Stimulated activated naive CD8-positive, alpha-beta T cell treated with anti-CD3 and anti-CD28 coated beads, Interleukin-15, Interleukin-2, amounts not matched to agents 100 U/mL and 50 U/mL, for 24 hours (primary cell): ENCODE measurements at places on chromosomes 1 and 21.

DNA sequence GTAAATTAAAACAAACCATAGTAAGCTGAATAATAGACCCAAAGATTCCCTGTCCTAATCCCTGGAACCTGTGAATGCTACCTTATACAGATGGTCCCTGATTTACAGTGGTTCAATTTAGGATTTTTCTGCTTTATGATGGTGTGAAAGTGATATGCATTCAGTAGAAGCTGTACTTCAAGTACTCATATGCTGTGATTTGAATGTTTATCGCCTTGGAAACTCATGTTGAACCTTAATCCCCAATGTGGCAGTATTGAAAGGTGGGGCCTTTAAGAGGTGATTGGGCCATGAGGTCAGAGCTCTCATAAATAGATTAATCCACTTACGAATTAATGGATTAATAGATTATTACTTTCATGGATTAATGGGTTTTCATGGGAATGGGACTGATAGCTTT, 10.6 kb upstream of the RRP15 start:
- no peak for DNase-seq

GRCh38 chr1:172241540-172241939, 178.9 kb upstream of the C1orf105 start:
- DNase-seq, result no peak

DNA sequence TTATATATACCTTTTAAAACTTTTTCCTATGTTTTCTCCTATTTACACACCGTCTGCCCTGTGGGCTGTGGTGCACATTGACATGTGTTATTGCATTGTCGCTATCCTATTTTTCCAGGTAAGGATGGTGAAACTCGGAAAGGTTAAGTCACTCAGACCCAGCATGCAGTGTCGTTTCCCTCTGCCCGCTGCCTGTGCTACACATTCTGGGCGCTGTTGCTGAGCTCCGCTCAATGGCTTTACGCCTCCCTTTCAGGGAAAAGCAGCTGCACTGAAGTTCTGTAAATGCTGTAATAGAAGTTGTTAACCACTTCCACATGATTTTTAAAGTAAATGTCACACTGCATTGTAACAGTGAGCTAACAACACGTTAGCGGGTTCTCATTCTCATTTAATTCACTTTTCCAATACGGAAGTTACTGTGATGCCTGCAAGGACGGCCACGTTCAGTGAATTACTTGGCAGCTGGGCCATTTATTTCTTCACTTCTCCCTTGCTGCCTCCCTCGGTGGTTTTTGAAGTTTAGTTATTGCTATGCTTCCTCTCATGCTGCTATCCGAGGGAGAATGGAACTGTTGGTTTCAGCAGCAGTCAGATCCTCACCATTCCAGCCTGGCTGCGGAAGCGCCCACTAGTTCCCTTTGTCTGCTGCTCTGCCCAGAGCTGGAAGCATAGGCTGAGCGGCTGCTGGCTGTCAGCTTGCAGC, 288.7 kb downstream of the SPATA17 start:
- no peak for DNase-seq

DNA sequence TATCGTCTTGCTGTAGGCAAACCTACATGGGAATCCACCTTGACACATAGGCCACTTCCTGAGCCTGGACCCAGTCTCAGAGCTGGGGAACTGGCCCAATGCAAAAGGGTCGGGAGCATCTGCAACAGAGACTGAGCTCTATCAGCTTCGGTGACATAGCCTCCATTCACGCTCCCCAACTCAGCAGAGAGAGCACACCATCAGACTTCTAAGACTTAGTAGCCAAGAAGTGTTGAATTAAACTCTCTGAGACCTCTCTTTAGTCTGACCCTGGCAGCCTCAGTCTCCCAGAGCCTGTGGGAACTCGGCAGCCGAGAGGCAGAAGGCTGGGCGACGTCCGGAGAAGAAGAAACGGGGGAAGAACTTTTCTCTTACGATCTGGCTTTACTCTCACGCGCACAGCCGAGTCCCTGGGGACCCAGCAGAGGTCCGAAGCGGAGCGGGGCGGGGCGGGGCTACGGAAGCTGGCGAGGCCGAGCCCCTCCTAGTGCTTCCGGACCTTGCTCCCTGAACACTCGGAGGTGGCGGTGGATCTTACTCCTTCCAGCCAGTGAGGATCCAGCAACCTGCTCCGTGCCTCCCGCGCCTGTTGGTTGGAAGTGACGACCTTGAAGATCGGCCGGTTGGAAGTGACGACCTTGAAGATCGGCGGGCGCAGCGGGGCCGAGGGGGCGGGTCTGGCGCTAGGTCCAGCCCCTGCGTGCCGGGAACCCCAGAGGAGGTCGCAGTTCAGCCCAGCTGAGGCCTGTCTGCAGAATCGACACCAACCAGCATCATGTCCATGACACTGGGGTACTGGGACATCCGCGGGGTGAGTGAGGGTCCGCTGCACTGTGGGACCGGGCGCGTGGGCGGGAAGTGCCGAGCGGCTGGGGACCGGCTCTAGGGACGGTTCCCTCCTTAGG, at the start of gene GSTM4:
Gene GSTM4 (plus strand): TSS at position 485 of the 905 bp plus-strand sequence. CDS start 291 bp downstream, at position 776.
- peak; percentile 81 for DNase-seq

DNA sequence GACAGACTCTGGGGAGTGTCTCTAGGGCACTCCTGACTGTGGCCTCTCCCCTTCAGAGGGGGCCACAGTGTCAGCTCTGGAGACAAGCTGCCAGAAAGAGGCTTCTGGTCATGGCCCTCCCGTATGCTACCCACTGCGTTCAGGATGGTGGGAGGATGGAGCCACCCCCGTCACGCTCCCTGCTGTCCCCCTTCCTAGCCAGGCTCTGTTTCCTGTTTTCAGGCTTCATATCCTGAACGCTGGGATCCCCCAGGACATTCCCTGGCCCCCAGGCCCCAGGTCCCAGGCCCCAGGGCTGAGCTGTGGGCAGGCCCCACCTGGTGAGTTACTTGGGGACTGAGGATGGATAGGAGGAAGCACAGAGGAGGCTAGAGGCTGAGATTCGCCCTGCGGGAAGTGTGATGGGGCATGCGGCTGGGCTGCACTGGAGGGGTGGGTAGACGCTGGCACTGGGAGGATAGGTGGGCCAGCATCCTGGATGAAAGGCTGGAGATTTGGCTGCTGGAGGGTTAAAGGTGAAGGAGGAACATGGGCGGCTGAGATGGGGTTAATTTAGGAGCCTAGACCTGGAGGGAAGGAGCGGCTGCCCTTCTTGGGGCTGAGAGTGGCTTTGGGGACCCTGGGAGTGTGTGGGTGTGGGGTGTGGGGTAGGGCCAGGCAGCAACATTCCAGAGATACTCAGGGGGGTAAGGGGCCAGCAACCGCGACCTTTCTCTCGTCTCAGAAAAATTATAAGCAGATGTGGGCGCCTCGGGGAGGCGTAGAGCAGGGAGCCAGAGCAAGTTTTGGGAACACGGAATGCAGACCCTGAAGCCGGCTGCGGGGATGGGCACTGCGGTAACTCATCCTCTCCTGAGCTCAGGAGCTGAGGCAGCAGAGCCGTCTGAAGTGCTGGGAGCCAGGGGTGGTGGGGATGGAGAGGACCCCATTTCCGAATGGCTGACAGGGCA, 8.7 kb downstream of the PEAR1 start:
- no peak for DNase-seq

GRCh38 chr1:204941421-204942338, 71.0 kb downstream of the NFASC start:
- peak; percentile 68 for DNase-seq

DNA sequence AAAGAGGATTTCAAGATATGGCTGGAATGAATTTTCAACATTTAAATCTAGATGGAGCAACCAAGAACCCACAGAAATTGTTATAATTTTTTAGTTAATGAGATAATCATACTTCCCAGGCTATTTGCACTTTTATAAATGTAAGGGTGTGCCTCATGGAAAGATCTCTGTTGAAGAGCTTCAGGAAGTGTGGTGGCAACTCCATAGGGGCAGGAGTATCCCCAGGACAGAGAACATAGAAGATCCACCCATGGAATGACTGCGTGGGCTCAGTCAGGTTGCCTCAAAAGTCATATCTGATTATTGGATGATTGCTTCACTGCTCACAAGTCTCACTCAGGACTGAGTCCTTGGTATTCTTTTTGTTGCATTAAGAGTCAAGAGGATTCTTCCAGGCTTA, 167.4 kb upstream of the KIAA0040 start:
- DNase-seq, result no peak
